LNCaP clone FGC (cell line): ENCODE measurements at places on chromosomes 2 and 18.

GRCh38 chr2:150688016-150688415 lies 200.5 kb upstream of the RND3 start:
- DNase-seq, result no peak

- no peak for DNase-seq
Observed at GRCh38 chr18:56576826-56577573, 61.4 kb downstream of the TXNL1 start.

DNA sequence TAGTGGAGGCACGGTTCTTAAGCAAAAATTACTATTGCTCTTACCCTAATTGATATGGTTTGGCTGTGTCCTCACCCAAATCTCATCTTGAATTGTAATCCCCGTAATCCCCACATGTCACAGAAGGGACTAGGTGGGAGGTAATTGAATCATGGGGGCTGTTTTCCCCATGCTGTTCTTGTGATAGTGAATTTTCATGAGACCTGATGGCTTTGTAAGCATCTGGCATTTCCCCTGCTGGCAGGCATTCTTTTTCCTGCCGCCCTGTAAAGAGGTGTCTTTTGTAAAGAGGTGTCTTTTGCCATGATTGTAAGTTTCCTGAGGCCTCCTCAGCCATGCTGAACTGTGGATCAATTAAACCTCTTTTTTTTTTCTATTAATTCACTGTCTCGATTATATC lies 1691.8 kb upstream of the SLC39A10 start:
- no peak for DNase-seq

DNA sequence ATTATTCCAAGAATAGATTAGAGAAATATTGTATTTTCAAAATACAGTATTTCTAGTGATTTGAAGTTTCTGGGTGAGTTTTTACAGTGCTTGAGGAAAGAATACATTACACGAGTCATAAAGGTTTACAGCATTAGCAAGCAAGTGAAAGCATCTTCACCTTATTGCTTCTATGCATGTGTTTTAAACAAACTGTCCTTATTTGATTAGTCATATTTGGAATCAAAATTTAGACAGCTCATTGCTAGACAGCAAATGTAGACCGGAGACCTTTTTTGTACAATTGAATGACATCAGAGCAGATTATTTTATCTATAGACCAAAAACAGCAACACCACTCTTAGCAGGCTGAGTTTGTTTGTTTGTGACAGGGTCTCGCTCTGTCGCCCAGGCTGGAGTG lies 69.2 kb downstream of the FAM161A start:
- DNase-seq, result no peak

DNA sequence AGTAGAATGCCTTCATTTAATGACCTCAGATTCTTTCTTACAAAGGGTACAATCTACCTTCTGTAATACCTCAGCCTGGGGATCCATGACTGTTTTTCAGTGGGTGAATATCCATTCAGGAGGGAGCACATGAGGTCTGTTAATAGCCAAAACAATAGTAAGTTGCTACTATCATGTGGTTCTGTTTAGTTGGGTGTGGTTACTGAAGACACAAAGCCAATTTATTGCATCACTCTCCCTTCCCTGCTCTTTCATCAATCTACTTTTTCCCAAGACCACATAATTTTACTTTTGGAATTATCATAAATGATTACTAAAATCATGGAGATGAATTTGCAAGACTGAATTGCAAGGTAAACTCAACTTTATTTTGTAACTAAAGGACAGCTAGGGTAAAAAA lies 254.2 kb downstream of the GALNT13 start:
- DNase-seq, result no peak

- DNase-seq, result no peak
Observed at GRCh38 chr2:216147172-216148131, 38.3 kb downstream of the XRCC5 start.
